ENCODE measurements at places on chromosomes 11 and 22.

DNA sequence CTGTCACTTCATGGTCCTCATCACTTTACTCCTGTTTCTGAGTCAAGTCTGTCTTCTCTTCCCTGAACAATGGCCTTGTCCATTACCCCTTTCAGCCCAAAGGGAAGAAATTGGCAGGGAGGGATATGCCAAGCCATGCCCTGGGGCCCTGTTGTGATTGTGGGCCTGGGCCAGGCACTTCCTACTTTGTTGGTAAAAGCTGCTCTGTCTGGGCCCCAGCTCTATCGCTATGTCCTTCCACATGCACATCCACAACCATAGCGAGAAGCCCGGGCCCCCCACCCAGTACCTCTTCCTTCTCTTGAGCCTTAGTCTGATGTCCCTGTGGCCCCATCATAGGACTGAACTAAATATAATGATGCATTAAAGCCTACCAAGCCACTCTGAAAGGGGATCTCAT is 126.7 kb upstream of the RCN1 start:
- DNase-seq = no peak

- DNase-seq = peak; percentile 93
Observed at GRCh38 chr11:64028398-64029115, 7.2 kb upstream of the FLRT1 start.

GRCh38 chr11:26095340-26095739 is 236.6 kb upstream of the ANO3 start:
- no peak for DNase-seq

DNA sequence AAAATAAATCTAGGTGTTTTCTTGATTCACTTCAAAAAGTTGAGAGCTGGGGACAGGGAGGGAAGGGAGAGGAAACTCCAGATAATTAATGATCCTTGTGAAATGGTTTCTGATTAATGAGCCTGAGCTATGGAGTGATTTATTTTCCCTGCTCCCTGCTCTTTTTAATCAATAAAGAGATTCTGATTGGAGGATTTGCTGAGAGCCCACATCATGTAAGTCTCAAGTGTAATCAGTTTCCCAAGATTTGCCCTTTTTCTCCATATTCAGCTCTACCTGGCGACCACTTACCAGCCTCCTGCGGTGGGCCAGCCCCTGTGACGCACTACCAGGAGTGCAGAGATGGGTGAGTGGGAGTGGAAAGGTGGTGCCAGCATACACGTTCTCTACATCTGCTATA is 114.0 kb downstream of the NAV2 start:
- no peak for DNase-seq

DNA sequence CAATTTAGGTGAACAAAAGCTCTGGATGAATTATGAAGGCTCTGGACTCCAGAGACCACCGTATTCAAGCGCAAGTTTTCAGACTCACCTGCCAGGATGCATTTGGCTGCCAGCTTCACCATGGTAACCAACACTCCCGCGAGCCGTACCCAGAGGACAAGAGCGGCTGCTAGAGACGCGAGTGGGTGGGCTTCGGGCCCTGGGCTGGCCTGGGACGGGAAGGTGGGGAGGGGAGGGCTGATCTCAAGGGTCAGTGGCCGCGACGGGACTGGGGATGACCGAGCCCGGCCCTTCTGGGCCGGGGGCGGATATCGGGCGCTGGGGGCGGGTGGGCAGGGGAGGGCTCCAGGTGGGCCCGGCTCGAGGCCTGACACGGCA is 344 bp downstream of the IFT27 start:
- peak; percentile 72 for DNase-seq

DNA sequence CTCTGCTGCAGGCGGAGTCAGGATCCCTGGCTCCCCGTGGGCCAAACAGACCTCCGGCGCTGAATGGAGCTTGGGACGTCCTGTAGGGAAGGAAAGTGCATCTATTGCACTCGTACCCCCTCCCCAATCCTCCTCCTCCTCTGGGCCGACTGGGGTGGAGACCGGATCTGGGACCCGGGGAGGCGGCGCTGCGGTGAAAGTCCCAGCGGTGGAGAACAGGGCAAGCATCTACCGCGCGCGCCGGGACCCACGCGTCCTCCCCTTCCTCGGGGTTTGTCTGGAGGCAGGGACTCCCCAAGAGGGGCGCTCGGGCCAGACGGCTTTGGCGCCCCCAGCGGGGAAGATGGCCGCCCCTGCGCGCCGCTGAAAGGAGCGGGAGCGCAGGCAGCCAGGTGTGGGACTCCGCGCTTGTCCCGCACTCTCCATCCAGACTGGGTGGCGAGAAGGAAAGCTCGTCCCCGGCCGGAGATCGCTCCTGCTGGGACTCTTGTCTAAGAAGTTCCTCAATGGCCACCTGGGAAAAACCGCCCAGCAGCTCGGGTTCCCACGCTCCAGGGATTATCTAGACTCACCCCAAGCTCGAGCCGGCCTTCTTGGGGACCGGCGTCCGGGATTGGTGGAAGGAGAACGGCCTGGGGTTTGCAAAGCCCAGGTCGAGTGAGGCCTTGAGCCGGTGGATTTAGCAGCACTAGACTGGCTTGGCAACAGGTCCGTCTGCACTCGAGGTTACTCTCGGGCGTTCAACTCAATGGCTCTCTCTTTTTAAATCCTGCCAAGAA is 718 bp downstream of the FADS2 start:
- DNase-seq = peak; percentile 82

- DNase-seq = no peak
Observed at GRCh38 chr11:29809121-29809520, 207.7 kb downstream of the KCNA4 start.

Measured in endodermal cell (in vitro differentiated cells).